Mesenchymal stem cell (in vitro differentiated cells and primary cell): ENCODE measurements at places on chromosomes 5 and 9.

GRCh38 chr5:127555826-127556225 is 38.4 kb downstream of the PRRC1 start:
- H3K27me3 ChIP-seq, result no peaks in the 10 kb centered on the region
- no peak overlapping the region for H3K27ac ChIP-seq
- peaks cover 5% of the 10 kb centered on the region for H3K4me1 ChIP-seq
- DNase-seq, result no peak
- H3K36me3 ChIP-seq, result peaks cover 61% of the 10 kb centered on the region

DNA sequence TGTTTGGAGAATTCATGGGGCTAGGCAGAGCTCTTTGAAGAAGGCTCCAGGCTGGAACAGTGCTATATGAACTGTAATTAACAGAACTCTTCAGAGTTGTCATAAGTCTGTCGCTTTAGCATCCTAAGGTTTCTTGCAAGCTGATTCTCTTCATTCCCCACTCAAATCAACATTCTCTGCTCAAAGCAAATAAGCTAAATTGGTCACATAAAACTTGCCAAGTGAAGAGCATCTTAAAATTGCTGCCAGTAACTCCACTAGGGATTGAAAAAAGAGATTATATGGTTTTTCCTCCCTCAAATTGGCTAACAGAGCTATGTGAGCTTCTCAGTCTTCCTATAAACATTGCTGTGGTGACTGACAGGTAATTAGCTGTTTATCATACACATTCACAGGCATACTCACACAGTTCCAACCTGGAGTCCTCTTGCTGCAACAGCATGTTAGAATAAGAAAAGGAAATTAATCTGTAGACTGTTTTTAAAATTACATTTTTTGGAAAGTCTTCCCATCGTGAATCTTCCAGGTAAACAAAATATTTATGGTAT is 298.5 kb upstream of the ATP10B start:
- no peak overlapping the region for H3K27ac ChIP-seq
- H3K4me1 ChIP-seq, result no peaks in the 10 kb centered on the region

GRCh38 chr9:104831681-104832080 is 67.8 kb downstream of the NIPSNAP3B start:
- DNase-seq, result peak; percentile 33
- H3K4me3 ChIP-seq, result no peak overlapping the region
- peaks cover 6% of the 10 kb centered on the region for H3K4me1 ChIP-seq
- no peak overlapping the region for H3K27ac ChIP-seq
- peaks cover 24% of the 10 kb centered on the region for H3K36me3 ChIP-seq
- no peaks in the 10 kb centered on the region for H3K27me3 ChIP-seq

- H3K27ac ChIP-seq, result no peak overlapping the region
- DNase-seq, result no peak
- no peaks in the 10 kb centered on the region for H3K27me3 ChIP-seq
- no peaks in the 10 kb centered on the region for H3K4me1 ChIP-seq
- H3K4me3 ChIP-seq, result no peak overlapping the region
- H3K36me3 ChIP-seq, result no peaks in the 10 kb centered on the region
These were observed 1092.0 kb downstream of the MAT2B start for GRCh38 chr5:164597293-164597900.

GRCh38 chr5:118603278-118603677 is 385.1 kb downstream of the DTWD2 start:
- peaks cover 2% of the 10 kb centered on the region for H3K4me1 ChIP-seq
- DNase-seq, result no peak
- no peak overlapping the region for H3K27ac ChIP-seq
- H3K27me3 ChIP-seq, result no peaks in the 10 kb centered on the region
- no peak overlapping the region for H3K4me3 ChIP-seq
- H3K36me3 ChIP-seq, result no peaks in the 10 kb centered on the region

DNA sequence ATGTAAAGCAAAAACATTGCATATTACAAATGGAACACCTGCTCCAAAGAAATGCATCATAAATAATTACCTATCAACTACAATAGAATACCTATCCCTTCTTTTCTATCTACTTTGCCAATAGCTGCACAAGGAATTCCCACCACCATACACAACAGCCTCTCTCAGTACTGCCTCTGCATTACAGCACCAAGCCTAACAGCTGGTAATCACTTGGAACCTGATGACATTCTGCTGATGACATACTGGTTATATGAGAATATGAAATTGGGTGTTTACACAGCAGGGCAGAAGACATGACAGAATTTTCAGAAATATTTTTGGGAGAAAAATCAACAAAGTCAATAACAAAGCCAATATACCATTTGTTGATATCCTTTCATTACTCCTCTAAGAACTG is 43.2 kb downstream of the PSMB7 start:
- no peak overlapping the region for H3K27ac ChIP-seq
- DNase-seq, result no peak
- H3K36me3 ChIP-seq, result peaks cover 31% of the 10 kb centered on the region
- no peaks in the 10 kb centered on the region for H3K27me3 ChIP-seq
- peaks cover under 1% of the 10 kb centered on the region for H3K4me1 ChIP-seq
